NCI-H774 (cell line): ENCODE measurements at places on chromosomes 6 and 20.
A peak's percentile ranks its signal among the peaks of the same experiment; 100 is the strongest.

DNA sequence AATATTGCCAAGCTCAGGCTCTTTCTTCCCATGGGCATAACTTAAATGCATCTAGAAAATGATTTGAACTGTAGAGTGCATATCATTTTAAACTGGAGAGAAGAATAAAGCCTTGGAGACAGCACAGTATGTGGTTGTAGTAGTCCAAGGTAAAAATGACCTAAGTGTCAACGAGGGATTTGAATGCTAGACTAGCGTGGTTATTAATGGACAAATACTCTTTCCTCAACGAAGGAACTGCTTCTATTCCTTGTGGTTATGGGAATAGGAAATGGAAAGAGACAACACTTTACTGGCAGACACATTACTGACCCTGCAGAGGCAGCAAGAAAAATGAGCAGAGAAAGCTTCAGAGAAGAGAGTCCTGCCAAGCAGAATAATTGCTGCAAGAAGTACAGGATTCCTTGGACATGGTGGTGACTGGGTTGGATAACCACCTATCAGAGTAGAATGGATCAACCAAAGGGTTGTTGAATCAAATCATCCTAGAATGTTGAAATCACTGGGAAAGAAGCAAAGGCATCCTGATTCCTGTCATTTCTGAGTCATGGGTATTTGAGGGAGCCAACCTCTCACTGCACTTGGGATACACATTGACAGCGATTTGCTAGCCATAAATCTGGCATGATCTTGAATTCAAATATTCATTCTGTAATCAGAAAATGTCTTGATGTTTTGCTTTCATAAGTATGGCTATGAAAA, 258.1 kb upstream of the EPHA7 start:
- DNase-seq, result no peak

DNA sequence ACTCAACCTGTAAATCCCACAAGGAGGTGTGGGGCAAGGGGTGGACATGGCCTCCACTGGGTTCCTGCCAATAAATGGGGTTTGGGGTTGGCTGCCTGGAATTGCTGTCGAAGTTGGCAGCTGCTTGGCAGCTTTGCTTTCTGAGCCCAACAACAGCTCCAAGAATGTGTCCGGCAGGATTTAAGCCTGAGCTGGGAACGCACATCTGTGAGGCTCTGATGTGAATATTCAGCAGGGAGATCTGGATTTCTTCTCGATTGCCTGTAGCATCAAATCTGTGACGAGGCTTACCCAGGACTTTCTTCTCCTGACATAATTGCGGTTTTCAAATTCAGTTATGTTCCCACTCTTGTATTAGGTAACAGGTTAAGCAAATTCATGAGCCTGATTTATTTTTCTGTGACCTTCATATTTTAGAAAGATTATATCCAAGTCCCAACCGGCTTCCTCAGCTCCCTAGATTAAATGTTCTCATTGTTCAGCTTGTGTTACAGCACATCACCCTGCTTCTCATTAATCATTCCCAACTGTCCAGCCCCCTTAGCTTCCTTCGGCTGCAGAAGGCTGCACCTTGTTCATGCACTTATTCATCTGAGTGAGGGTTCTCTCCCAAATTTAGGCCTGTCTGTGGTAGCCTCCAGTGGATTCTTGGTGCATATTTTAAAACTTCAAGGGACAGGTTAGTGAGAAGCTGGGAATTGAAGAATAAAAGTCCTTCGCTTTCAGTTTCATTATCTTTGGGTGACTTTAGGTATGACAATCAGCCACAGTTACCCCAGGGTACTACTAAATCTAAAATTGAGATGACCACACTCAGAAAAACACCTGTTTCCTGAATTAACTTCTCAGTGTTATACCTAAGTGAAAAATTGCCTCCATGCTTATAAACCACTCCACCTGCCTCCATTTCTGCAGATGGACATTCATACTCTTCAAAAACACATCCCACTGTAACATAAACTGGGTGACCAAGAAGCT, 310.0 kb downstream of the ESR1 start:
- no peak for DNase-seq

GRCh38 chr20:49380337-49380780, 102.1 kb downstream of the KCNB1 start:
- DNase-seq, result no peak

DNA sequence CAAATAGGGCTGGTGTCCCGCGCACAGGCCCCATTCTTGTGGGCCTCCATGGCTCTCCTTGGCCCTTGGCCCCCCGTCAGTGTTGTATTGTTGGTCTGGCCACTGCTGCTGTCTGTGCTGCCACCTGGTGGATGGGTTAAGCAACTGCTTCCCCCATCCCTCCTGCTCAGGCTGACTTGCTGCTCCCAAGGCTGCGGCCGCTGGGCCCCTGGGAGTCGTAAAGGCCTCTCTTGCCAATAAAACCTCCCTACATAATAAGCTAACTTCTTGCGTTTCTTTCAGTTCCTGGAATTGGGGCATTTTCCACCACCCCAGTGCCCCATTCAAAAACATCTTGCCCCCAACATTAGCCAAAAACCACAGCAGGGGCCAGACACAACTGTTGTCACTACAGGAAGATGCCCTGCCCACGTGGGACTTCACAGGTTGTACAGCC, 27.1 kb downstream of the CD83 start:
- DNase-seq, result peak; percentile 55

- no peak for DNase-seq
Observed at GRCh38 chr20:63081831-63082230, 75.1 kb upstream of the BHLHE23 start.
